ENCODE measurements at places on chromosomes 6 and 20. TPM values are rescaled to one million over a fixed set of nuclear protein-coding genes. Genes with fewer than 3 reads are reported as not detected.

Gene FNDC1
- total RNA-seq = 0.05 TPM

Gene OPRL1
- total RNA-seq = 3.9 TPM

Gene KHDC1
- total RNA-seq = 3.5 TPM

Gene MAFB
- total RNA-seq = 0.52 TPM

Gene PLN
- total RNA-seq = not detected
